T-helper 17 cell (primary cell): ENCODE measurements at places on chromosomes 1 and 21. TPM values are rescaled to one million over a fixed set of nuclear protein-coding genes. Genes with fewer than 3 reads are reported as not detected.

DNA sequence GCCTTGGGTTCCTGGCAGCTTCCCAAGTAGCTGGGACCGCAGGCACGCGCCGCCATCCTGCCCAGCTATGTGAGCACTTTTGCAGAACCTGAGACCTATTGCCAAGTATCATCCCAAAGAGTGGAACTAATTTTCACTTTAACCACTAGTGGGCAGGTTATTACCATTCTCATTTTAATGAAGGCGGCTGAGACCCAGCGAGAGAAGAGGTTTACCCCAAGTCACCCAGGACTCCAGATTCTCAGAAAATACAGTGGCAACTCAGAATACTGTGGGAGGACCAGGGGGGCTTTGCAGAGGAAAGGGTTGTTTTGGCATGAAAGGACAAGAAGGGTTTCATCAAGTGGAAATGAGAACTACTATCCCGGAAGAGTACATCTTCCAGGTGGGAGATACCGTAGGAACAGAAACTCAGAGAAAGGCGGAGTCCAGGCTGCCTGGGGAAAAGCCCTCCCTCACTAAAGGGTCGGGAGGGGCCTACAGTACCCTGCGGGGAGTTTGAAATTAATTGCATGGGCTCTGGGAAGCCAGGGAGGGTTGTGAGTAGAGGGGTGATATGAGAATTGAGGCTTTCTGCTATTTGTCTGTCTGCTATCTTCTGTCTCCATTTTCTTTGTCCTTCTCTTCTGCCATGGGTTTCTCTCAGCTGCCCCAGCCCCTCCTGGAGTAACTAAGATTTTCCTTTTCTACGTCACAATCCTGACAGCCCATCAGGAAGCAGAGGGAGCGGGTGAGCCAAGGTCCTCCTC is 7.2 kb upstream of the SEMA4A start:
- DNase-seq, result peak; percentile 45

LAPTM5 gene
- 601 TPM for total RNA-seq

GRCh38 chr1:240351690-240352089 is 260.0 kb downstream of the FMN2 start:
- no peak for DNase-seq

GRCh38 chr1:94039514-94039870 is 81.5 kb downstream of the ABCA4 start:
- peak; percentile 41 for DNase-seq

DNA sequence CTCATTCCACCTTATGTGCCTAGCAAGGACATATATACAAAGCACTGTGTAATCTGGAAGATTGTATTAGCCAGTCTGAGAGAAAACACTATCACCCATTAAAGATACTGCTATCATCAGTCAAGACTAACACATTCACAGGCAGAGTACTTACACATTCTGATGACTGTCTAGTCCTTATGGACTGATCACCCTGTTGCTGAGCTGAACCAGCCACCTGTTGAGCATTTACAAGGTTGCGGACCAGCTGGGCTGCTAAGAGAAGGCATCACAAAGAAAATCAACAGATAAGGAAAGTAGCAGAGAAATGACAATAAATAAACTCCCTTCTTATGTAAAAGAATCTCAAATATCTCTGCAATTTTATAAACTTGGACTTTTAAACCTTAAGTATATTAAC is 30.8 kb downstream of the PRPF38A start:
- no peak for DNase-seq

KRTAP20-1 gene
- total RNA-seq, result not detected

- DNase-seq, result no peak
Observed at GRCh38 chr1:39917825-39918224, 16.1 kb upstream of the MYCL start.

DNA sequence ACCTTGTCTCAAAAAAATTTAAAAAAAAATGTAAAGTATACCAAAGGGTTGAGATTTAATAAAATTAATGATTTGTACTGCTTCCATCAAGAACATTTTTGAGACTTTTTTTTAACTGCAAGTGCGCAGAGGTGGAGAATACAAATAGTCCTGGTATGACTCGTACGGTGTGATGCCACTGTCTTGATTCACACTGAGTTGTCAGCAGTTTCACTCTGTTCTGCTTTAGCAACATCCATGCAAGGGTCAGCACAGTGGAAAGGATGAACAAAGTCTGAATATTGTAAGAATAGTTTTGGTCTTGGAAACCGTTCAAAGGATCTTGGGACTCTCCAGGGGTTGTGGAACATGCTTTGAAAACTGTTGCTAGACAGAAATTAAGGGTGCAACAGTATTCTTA is 40.2 kb downstream of the EXO1 start:
- no peak for DNase-seq

GRCh38 chr1:181208083-181208482 is 119.6 kb downstream of the IER5 start:
- no peak for DNase-seq

DNA sequence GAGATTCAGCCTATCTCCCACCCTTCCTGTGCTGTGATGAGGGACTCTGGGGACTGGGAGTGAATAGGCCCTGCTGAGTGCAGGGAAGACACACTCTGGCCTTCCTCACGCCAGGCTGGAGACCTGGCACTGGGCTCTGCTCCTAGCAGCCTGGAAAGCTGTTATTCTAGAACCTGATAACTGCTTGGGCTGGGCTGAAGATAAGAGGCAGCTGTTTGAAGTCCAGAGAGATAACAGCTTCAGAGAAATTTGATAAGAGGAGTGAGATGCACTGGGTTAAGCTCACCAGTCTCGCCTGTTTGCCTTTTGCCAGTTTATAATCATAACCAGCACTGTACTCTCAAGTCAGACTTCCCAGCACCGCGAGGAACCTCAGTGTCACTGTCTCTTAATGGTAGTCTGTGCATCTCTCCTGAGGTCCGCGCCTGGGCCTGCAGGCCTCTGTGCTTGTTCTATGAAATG is 46.6 kb upstream of the GPR37L1 start:
- no peak for DNase-seq

NR5A2 gene
- total RNA-seq, result not detected

DNA sequence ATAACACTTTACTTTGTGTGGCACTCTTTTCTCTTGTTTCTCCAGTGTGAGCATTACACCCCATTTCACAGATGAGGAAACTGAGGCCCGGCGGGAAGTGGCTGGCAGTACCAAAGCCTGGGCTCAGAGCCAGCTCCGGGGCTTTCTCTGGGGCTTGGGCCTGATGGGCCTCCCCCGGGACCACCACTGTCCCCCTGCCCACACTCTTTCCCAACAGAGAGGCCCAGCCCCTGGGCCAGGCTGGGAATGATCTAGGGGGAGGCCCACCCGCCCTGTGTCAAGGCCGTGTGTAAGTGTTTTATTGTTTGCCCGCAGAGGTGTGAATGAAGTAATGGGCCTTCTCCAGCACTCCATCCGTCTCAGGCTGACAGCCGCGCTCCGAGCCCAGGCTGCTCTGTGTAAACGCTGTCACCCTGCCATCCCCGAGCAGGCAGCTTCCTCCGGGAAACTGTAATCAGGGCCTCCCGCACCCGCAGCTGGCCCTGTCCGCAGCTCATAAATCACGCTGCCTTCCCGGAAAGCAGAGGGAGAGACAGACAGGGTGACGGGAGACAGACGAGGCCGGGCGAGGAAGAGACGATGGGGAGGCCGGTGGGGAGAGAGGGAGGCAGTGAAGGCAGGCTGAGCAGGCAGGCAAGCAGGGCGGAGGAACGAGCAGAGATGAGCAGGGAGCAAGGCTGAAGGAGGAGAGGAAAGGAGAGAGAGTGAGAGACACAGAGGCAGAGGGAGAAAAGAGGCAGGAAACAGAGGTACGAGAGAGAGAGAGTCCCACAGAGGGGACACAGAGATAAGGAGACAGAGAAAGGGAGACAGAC is 109.7 kb upstream of the ZBTB40 start:
- DNase-seq, result no peak

DNA sequence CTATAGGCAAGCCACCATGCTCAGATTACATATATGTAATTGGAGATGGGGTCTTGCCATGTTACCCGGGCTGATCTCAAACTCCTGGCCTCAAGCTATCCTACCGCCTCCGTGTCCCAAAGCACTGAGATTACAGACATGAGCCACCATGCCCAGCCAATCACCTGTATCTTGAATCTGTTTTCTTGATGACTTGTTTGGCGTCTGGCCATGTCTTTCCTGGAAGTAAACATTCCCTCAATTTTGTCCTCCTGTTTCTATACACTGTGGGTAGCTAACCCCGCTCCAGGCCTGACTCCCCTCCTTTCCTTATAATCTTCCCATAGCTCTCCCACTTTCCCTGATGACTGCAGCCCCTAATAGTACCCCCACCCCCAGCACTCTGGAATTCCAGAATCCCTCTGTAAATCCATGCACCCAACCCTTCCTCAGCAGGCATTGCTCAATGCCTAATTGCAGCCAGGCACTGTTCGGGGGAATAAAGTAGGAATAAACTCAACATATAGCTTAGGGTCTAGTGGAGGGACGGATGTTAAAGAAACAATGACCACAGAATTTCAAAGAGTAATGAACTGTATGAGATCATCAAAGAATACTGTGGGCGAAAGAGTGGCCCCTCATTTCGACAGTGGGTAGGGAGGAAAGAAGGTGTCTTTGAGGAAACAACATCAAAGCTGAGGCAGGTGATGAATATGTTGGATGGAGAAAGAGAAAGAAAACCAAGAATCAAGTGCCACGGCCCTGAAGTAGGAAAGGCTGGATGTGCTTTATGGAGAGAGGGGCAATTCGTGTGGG is 161.5 kb downstream of the ADSS2 start:
- DNase-seq, result no peak

OR2T29 gene
- total RNA-seq, result not detected

- DNase-seq, result no peak
Observed at GRCh38 chr1:204975568-204976235, 67.3 kb upstream of the CNTN2 start.

GRCh38 chr1:62407398-62408009 is 29.3 kb upstream of the USP1 start:
- no peak for DNase-seq

GRCh38 chr1:236064674-236065508 is at the start of gene NID1:
Gene NID1, minus strand, starts transcription at chr1:236065090. Its CDS starts 11 bp downstream, at chr1:236065079.
- no peak for DNase-seq
